ENCODE measurements at places on chromosomes 12 and 14. TPM values are rescaled to one million over a fixed set of nuclear protein-coding genes. Genes with fewer than 3 reads are reported as not detected.

DNA sequence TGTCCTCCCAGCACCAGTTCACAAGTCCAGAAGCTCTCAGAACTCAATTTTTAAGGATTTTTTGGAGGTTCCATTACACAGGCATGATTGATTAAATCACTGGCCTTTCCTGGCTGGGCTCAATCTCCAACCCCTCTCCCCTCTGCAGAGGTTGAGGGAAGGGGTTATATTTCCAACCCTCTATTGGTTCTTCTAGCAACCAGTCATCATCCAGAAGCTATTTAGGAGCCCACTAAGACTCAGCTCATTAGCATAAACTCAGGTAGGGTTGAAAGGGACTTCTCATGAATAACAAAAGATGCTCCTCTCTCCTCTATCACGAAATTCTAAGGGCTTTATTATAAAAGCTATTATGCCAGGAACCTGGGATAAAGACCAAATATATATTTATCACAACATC lies 41.5 kb downstream of the SPPL3 start:
- H3K36me3 ChIP-seq: peaks cover 19% of the 10 kb centered on the region
- H3K27ac ChIP-seq: no peak overlapping the region
- H3K4me1 ChIP-seq: peaks cover 24% of the 10 kb centered on the region
- H3K27me3 ChIP-seq: no peaks in the 10 kb centered on the region

GRCh38 chr12:41972598-41972997 lies 172.1 kb downstream of the GXYLT1 start:
- H3K36me3 ChIP-seq: no peaks in the 10 kb centered on the region
- H3K27me3 ChIP-seq: no peaks in the 10 kb centered on the region
- no peak overlapping the region for H3K4me3 ChIP-seq
- H3K4me1 ChIP-seq: no peaks in the 10 kb centered on the region

DNA sequence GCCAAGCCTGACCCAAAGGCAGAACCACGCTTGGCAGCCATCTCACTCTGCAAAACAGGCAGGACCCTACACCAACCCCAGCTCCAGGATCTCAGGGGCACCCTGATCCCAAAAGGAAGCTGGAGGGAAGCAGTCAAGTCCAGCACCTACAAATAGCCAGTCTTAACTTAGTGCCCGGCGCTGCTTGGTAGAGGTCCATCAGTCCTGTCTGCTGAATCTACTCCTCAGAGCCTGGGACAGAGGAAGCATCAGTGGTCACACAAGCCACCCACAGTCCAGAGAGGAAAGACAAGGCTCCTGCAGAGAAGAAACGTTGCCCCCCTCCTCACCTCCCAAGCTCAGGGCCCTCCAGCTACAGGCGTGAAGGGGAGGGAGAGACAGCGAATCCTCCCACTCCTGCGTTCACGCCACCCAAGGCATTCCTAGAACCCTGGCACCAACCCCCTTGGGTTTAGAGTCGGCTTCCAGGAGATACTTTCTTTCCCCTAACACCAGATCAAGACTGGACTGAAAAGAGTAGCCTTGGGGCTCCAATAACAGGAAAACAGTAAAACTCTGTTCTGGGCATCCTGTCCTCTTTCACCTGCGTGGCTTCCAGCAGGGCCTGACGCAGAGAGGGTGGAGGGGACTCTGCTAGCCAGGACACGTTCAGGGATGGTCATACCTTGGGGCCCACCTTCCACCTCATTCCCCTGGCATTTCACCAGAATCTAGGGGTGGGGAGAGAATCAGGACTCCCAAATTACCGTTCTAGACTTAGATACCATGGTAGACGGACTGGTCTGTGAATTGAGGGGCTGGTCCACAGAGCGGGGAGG lies 1.2 kb downstream of the PXN start:
- H3K27ac ChIP-seq: peak overlapping the region; percentile 74
- H3K4me1 ChIP-seq: peaks cover 53% of the 10 kb centered on the region
- no peaks in the 10 kb centered on the region for H3K27me3 ChIP-seq

DNA sequence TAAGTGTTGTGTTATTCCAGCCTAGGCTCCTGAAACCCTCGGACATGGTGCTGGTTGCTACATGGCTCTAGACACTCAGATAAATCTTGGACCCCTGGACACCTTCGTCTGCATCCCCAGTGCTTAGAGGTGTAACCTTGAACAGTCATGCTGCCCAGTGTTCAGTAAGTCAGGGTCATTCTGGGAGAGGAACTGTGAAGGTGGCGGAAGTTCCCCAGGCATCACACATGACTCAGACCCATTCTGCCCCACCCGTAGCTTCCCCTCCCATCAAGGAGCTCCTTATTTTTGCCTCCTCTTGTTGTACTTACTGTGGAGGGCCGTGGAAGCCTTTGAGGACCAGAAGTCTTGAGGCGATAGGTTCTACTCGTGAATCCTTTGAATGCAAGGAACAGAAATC lies 18.1 kb upstream of the SSPN start:
- no peak overlapping the region for H3K27ac ChIP-seq
- H3K36me3 ChIP-seq: no peaks in the 10 kb centered on the region
- DNase-seq: no peak
- H3K4me3 ChIP-seq: no peak overlapping the region

GRCh38 chr14:24911324-24912109 lies 138.4 kb downstream of the STXBP6 start:
- H3K27me3 ChIP-seq: peaks cover 8% of the 10 kb centered on the region
- no peaks in the 10 kb centered on the region for H3K36me3 ChIP-seq
- no peak for DNase-seq
- H3K4me1 ChIP-seq: no peaks in the 10 kb centered on the region
- H3K4me3 ChIP-seq: no peak overlapping the region

DNA sequence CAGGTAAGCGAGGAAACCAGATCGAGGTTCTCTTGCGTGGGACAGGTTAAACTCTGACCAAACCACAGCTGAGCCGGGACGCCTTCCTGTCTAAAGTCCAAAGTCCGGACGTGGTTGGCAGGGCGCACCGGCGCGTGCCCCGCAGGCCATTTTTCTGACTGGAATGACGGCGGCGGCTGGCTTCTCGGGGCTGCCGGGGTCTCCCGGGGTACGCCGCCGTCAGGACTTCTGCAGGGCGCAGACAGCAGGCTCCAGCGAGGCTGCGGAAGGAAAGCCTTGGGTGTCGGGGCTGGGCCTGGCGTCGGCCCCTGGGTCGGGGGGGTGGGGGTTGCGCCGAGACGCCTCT lies 32.8 kb downstream of the MIA2 start:
- peak overlapping the region; percentile 75 for H3K4me3 ChIP-seq
- H3K4me1 ChIP-seq: peaks cover 43% of the 10 kb centered on the region
- H3K27ac ChIP-seq: peak overlapping the region; percentile 93
- peaks cover 12% of the 10 kb centered on the region for H3K36me3 ChIP-seq

DNA sequence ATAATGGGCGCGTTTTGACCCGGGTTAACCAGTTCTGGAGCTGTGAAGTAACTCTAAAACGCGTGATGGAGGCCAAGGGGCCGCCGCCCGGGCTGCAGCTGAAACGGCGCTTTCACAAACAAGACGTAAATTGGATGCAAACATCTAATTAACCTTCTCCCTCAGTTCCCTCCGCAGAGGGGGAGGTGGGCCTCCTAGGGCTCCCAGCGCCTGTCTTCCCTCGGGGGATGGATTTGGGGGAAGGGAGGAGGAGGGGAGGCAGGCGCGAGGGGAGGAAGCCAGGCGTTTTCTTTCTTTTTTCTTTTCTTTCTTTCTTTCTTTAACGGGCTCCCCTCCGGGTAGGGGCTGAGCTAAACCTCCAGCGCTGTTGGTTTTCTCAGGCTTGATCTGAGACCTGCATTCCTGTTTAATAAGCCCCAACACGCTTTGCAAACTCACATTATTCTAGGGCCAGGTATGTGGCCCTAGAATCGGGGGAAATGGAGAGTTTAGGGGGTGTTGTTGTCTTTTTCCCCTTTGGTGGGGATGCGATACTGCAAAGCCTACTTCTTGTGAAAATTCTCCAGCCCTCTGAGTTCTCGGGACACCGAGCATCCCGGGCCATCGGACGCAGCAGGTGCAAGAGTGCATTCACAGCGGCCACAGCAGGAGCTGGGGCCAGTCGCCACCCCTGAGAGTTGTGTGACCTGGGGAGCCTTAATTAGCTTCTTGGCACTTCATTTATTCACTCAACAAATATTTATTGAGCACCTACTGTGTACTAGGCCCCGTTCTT lies 43.6 kb upstream of the LHX5 start:
- no peak for DNase-seq
- H3K27me3 ChIP-seq: peaks cover 42% of the 10 kb centered on the region
- H3K27ac ChIP-seq: no peak overlapping the region
- H3K36me3 ChIP-seq: no peaks in the 10 kb centered on the region
- H3K4me3 ChIP-seq: no peak overlapping the region

NINJ2 gene
- total RNA-seq: 3.1 TPM

NUMB gene
- total RNA-seq: 52.4 TPM
